ENCODE measurements at places on chromosomes 5 and 9.

GRCh38 chr9:2216591-2216990, 201.4 kb downstream of the SMARCA2 start:
- no peak for DNase-seq

- no peak for DNase-seq
These were observed 24.1 kb downstream of the ZNF462 start for GRCh38 chr9:106887066-106887465.

DNA sequence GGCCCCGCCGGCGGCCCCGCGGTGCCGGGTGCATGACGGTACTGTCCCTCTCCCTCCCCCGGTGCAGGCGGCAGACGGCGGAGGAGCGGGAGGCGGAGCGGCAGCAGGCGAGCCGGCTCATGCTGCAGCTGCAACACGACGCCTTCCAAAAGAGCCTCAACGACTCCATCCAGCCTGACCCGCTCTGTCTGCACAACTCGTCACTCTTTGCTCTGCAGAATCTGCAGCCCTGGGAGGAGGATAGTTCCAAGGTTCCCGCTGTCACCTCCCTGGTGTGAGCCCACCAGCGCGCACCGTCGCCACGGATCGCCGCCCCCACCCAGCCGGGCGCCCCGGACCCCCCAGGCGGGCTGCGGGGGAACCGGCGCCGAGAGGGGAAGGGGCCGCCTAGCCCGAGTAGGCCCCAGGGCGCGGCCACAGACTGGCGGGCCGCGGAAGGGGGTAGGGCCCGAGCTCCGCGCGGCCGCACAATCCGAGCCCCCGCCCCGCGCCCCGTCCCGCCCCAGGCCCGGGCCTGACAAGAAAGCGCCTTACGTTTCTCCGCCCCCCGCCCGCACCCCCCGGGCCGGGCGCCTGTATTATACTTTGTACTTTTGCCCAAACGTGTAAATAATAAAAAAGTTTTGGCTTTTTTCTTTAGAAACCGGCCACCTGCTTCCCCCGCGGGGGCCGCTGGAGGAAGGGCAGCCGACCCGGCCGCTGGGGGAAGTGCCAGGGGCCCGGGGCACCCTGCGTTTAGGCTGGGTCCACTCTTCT, 2.5 kb downstream of the TLX3 start:
- DNase-seq = no peak

DNA sequence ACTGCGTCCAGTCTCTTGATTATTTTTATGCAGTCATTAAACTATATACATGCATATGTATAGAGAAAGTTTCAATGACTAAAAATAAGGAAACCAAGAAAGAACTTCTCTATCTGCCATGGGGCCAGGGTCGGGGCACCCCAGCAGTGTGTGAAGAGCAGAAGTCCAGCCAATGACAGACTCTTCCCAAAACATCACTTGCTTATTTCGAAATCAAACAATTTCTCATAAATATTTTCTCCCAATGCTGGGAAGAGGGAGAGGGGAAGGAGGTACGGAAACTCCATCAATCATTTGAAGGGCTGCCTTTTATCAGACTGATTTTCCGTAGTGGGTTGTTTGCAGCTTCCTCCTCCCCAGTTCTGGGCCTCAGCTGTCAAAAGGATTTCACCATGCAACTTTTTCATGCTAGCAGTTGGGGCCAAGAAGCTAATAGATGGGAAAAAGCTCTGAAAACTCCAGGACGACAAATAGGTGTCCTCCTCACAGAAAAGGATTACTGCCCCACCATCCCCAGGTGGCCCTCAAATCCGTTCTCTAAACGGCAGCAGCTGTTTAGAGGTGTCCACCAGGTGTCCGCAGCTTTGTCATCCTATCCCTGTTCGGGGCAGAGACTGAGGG, 617 bp upstream of the FPGS start:
- DNase-seq = no peak

- no peak for DNase-seq
These were observed 74.6 kb downstream of the LMNB1 start for GRCh38 chr5:126851501-126852011.

DNA sequence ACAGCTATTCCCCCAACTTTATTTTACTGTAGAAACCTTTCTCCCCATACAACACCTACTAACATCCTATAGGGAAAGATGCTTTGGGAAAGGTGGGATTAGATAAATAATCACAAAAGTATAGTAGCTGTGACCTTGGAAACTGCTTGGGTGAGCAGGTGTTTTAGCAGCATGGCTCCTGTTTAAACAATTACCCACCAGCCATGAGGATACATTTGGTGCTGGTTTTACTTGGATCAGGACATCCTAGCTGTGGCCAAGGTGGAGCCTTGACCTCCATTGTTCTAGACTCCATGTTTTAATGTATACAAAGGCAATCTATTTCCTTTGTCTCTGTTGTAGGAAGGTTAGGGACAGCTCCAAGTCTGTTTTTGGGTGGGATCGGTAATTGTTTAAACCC, 56.8 kb upstream of the ALDH1B1 start:
- DNase-seq = no peak

DNA sequence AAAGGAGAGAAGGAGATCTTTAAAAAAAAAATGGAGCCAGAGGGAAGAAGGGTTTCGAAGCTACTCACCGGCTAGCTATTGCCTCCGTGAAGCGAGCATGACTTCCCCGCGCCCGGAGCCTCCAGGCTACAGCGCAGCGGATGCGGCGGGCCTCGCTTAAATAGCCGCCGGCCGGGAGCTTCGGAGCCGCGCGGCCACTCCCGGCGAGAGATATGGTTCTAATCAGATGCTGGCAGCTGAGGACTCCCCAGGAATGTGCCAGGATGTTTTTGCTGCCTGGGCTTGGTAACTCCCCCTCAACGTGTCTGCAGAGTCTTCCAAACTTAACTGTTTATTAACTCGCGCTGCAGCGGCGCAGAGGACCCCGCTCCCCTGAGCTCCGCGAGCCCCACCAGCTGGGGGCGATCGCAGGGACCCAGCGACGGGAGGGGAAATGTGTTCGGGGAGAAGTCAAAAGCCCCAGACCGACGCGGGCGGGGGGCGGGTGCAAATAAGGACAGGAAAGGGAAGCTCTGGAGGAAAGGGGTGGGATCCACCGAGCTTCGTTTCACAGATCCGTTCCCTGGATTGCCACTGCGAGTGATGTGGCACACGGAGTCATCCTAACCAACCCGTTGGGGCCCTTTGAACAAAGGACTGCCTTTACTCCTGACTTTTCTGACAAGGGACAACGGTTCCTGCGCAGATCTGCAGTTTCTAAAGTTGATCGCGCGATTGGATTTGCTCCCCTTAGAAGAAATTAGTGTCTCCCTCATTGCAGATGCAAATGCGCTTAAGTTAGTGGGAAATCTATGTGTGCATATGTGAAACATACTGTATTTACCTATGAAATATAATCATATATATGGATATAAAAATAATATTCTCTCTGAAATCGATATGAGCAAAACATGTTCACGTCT, at the start of gene DAB2:
Gene DAB2 (minus strand): TSS at position 245 of the 902 bp plus-strand sequence. CDS start 30,660 bp downstream, outside the sequence.
- peak; percentile 13 for DNase-seq

DNA sequence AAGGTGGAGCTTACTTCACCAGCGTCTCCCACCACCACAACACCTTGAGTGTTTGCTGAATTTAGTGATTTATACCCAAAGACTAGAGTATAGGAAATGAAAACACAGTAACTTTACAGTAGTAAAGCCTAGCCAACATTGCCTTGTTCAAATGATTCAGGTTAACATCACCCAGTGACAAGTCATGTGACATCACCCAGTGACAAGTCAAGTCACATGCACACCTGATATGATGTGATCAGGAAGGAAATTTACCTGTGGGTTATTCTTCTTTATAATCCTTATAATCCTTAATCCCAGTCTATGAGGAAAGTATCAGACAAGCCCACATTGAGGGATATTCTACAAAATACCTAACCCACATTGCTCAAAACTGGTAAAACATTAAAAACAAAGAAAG, 545.6 kb upstream of the MEF2C start:
- DNase-seq = no peak

- no peak for DNase-seq
These were observed 304.1 kb downstream of the ARRDC3 start for GRCh38 chr5:91079037-91079436.

- DNase-seq = no peak
These were observed 317.6 kb upstream of the TRPC7 start for GRCh38 chr5:136682986-136683385.

DNA sequence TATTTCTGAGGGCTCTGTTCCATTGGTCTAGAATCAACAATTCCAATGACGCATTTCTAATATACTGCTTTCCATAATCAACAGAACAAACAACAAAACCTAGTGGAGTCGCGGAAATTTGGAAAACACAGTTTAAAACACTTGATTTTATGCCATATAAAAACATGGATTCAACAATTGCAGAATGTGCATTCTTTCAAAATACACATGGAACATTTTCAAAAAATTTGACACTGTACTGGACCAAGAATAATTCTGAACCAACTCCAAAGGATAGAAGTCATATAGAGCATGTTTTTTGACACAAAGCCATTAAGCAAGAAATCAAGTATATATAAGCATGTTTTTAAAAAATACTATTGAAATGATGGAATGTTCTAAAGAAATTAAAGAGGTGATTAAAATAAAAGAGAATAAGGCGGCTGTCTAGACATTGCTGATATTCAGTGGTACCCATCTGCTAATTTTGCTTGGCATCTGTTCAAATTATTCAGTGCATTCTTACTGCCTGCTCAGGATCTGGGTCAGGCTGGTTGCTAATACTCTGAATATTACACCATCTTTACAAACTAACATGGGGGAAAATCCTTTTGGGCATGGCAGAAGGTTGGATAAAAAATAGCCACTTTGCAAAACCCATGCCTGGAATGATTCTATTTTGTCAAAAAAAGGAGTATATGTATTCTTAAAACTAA, 221.3 kb downstream of the NPR3 start:
- no peak for DNase-seq

DNA sequence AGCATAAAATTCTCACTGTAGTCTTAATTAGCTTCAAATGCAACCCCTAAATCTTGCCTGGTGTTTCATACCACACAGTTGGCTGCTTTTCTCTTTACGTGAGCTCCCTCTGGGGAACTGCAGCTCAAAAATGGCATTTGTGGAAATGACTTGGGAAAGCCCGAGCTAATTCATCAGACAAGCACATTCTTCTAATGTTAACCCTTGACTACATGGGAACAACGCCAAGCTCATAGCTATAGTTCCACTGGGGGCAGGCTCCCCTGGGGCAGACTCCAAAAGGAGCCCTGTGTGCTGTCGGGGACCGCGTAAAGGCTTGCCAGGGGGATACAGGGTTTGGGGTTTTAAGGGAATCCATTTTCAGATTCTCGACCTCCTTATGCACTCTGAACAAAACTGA, 301.4 kb upstream of the DAP start:
- no peak for DNase-seq

GRCh38 chr9:70205366-70206020, 53.3 kb upstream of the SMC5 start:
- no peak for DNase-seq

DNA sequence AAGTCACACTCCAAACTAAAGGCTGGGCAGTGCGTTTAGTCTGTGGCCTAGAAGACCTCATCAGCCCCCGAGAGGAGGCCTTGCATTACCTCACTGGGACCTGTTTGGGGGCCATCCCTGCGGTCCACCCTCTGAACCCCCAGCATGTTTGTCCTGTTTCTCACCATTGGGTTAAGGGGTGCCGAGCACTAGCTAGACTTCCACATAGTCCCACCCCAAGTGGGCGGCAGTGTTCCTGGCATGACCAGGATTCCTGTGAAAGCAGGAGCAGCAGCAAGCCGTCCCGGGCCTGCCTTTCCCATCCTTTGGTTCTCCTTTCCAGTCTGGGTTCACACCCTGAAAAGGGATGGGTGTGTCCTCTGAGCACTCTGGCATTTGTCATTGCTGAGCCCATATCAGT, 26.6 kb upstream of the SAP30L start:
- DNase-seq = no peak

DNA sequence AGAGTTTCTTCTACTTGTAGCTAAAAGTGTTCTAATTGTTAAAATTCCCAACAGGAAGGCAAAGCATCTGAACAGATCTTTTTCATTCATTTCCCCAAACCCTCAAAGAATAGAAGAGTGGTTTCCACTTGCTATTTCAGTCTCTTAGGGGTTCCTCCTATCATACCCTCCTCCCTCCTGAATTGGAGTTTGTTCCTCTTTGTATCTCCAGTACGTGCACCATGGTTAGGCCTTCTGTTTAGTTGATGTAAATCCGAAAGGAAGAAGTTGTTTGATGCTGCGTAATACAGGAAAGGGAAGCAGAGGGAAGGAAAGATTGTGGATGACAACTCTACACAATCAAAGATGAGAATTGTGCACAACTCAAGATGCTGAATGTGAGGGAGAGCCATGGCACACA, 303.6 kb downstream of the PIK3R1 start:
- no peak for DNase-seq

Measured in stimulated activated CD8-positive, alpha-beta memory T cell treated with anti-CD3 and anti-CD28 coated beads, Interleukin-4, amount 100 ng/mL, for 1 hour (primary cell).